GM23248 (cell line): ENCODE measurements at places on chromosomes 7 and 10. TPM values are rescaled to one million over a fixed set of nuclear protein-coding genes. Genes with fewer than 3 reads are reported as not detected.

STEAP1B gene
- total RNA-seq = 31.6 and 45.1 TPM in 2 replicates

GRCh38 chr10:131312478-131312836 is 936 bp upstream of the TCERG1L start:
- no peak for DNase-seq
- H3K4me1 ChIP-seq = no peaks in the 10 kb centered on the region
- no peak overlapping the region for H3K4me3 ChIP-seq

DNA sequence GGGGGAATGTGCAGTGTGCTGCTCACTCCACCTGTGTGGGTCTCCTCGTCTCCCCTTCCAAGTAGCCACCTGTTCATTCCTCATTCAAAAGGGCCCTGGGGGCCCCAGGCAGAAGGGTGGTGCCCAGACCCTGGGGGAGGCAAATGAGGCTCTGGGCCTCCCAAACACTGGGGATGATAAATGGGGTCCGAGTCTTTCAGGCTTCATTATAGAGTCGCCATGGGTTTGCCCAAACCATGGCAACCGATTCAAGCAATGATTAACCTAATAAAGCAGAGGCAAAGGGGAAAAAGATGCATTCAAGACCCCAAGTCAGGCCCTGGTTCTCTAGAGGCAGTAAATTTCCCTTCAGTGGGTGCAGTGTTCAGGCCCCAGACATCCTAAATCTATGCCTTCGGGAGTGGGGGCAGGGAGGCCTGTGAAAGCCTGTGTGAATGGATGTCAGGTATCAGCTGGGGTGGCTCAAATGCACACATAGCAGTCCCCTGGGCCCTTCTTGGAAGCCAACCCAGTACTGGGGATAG is 10.4 kb downstream of the NEUROG3 start:
- H3K4me1 ChIP-seq = no peaks in the 10 kb centered on the region
- H3K27me3 ChIP-seq = peaks cover 25% of the 10 kb centered on the region
- H3K27ac ChIP-seq = no peak overlapping the region
- H3K4me3 ChIP-seq = no peak overlapping the region
- no peak for DNase-seq
- no peaks in the 10 kb centered on the region for H3K36me3 ChIP-seq

ABCB1 gene
- 0.11 TPM in 1 of 2 replicates, not detected in the other for total RNA-seq

DNA sequence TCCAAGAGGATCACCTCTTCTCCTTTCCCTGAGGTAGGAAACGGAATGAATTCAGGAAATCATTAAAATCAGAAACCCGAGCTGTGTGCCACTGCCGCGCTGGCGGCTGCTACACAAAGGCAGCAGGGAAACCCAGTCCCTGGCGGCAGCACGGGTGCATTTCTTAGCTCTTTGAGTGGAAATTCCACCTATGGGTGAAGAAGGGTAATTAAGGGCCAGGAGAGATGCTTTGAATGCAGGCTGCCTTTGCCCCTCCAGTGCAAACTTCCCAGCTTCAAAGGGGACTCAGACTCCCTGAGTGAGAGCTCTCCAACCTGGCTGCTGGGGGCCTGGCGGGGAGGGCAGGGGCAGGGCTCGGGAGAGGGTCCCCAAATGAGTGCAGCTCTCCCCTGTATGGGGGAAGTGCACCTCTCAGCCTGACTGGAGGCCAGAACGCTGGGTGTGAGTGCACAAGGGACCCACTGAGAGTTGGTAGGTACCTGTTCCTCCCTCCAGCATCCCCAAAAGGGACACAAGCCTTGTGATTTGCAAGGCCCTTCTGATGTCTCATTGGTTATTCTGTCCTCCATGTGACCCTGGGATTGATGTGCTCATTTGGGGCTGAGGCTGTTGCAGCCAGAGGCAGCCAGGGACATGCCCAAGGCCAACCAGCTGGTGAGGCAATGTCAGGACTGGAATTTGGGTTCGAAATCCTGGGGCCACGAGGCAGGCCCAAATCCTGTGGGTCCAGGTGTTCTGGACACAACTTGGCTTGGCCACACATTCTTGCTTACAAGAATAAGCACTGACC is 16.3 kb upstream of the ZMIZ1 start:
- H3K36me3 ChIP-seq = no peaks in the 10 kb centered on the region
- H3K4me1 ChIP-seq = peaks cover 15% of the 10 kb centered on the region
- H3K4me3 ChIP-seq = no peak overlapping the region
- H3K27me3 ChIP-seq = no peaks in the 10 kb centered on the region

DNA sequence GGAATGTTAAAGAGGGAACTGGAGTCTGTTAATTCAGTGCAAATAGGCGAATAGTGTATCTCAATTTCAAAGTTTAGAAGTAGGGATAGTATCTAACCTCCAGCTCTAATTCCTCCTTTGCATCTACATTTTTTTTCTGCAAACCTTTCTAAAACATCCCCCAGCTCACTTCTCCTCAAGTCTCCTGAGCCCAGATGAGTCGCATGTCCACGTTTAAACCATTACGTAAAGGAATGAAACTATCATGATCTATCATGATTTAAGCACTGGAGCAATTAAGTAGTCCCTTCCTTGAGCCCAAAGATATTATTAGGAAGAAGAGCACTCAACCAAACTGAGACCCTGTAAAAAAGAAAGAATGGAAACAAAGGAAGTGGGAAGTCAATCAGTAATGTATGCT is 29.9 kb downstream of the GPR22 start:
- H3K4me3 ChIP-seq = no peak overlapping the region
- no peak overlapping the region for H3K27ac ChIP-seq
- H3K4me1 ChIP-seq = no peaks in the 10 kb centered on the region; the same call in 1 of the 2 replicates
- peaks cover under 1% of the 10 kb centered on the region; the same call in 1 of the 2 replicates for H3K36me3 ChIP-seq
- H3K27me3 ChIP-seq = no peaks in the 10 kb centered on the region

- no peak for DNase-seq
- no peaks in the 10 kb centered on the region for H3K27me3 ChIP-seq
- no peak overlapping the region for H3K27ac ChIP-seq
- H3K4me3 ChIP-seq = no peak overlapping the region
Observed at GRCh38 chr7:92914645-92915044, 78.3 kb upstream of the CDK6 start.

POLR2J3 gene
- total RNA-seq = 2.9 and 6.3 TPM in 2 replicates

SEC23IP gene
- total RNA-seq = 19.3 and 23.6 TPM in 2 replicates

DNA sequence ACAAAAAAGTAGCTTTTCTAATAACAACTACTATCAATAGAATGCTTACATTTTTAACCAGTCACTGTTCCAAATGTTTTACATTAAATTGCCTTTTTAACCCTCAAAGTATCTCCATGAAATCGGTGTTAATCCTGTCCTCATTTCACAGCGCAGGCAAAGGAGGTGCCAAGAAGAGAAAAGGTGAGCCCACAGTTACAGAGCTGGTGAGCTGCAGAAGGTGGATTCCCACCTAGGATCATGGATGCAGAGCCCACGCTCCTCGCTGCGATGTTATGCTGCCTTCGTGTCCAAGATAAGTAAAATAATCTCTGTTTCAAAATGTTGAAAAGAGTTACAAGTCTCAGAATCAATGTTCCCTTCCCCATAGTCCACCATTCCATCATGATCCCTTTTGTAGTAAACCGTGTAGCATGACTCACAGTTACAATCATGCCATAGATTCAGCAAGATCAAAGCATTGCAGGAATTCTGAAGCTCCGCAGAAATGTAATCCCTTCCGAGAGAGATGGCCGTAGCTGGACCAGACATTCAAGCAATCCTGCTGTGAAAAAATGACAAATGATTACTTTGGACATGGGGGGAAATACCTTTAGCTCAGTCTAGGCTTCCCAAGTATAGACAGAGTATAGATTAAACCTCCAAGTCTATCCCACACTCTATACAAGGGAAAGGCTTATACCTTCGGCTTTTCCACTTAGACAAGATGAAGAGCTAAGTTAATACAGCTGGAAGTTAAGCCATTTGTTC is 394.7 kb upstream of the AKR1E2 start:
- H3K36me3 ChIP-seq = no peaks in the 10 kb centered on the region
- no peak overlapping the region for H3K4me3 ChIP-seq
- H3K27ac ChIP-seq = no peak overlapping the region

PILRB gene
- total RNA-seq = 10.8 and 21.8 TPM in 2 replicates

CACNA2D1 gene
- total RNA-seq = 21.2 and 31.1 TPM in 2 replicates

- peak; percentile 23 for DNase-seq
- no peaks in the 10 kb centered on the region for H3K27me3 ChIP-seq
- no peak overlapping the region for H3K4me3 ChIP-seq
- no peak overlapping the region for H3K27ac ChIP-seq
- H3K4me1 ChIP-seq = peaks cover 16% of the 10 kb centered on the region
Observed at GRCh38 chr7:135789956-135790355, 41.3 kb upstream of the FAM180A start.

GRCh38 chr10:107011105-107011504 is 153.4 kb downstream of the SORCS1 start:
- no peak overlapping the region for H3K4me3 ChIP-seq
- no peak for DNase-seq
- no peaks in the 10 kb centered on the region for H3K4me1 ChIP-seq
- H3K36me3 ChIP-seq = no peaks in the 10 kb centered on the region

LGI1 gene
- not detected in 2 replicates for total RNA-seq

- no peak overlapping the region for H3K27ac ChIP-seq
- H3K27me3 ChIP-seq = no peaks in the 10 kb centered on the region
- DNase-seq = no peak
Observed at GRCh38 chr10:409408-410040, 274.3 kb downstream of the ZMYND11 start.

NEURL1 gene
- 0.63 and 1.1 TPM in 2 replicates for total RNA-seq

DNA sequence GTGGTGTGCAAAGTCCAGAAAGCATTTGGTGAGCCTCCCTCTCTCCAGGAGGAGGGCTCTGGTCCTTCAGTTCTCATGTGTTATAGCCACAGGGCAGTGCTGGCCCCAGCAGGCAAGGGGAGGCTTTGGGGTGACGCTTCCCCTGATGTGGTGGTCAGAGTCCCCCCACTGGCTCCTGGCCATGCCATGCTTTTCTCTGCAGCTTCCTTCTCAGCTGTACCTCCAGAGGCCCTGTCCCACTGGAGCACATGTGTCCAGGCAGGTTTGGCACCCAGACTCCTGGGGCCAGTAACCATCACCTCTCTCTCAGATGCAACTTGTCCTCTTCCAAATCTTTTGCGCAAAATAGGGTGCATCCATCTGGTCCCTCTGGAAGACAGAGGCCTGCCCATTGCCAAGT is 233.0 kb upstream of the ZNF32 start:
- no peaks in the 10 kb centered on the region for H3K36me3 ChIP-seq
- peaks cover 34% of the 10 kb centered on the region for H3K4me1 ChIP-seq
- H3K4me3 ChIP-seq = no peak overlapping the region
- H3K27ac ChIP-seq = no peak overlapping the region

- no peaks in the 10 kb centered on the region for H3K27me3 ChIP-seq
- DNase-seq = no peak
- no peaks in the 10 kb centered on the region for H3K36me3 ChIP-seq
Observed at GRCh38 chr10:123327450-123327849, 173.2 kb downstream of the BUB3 start.

GRCh38 chr10:65892284-65892683 is 1033.6 kb upstream of the LRRTM3 start:
- no peaks in the 10 kb centered on the region for H3K4me1 ChIP-seq
- H3K27ac ChIP-seq = no peak overlapping the region
- no peak overlapping the region for H3K4me3 ChIP-seq
- H3K36me3 ChIP-seq = no peaks in the 10 kb centered on the region
- DNase-seq = no peak

DNA sequence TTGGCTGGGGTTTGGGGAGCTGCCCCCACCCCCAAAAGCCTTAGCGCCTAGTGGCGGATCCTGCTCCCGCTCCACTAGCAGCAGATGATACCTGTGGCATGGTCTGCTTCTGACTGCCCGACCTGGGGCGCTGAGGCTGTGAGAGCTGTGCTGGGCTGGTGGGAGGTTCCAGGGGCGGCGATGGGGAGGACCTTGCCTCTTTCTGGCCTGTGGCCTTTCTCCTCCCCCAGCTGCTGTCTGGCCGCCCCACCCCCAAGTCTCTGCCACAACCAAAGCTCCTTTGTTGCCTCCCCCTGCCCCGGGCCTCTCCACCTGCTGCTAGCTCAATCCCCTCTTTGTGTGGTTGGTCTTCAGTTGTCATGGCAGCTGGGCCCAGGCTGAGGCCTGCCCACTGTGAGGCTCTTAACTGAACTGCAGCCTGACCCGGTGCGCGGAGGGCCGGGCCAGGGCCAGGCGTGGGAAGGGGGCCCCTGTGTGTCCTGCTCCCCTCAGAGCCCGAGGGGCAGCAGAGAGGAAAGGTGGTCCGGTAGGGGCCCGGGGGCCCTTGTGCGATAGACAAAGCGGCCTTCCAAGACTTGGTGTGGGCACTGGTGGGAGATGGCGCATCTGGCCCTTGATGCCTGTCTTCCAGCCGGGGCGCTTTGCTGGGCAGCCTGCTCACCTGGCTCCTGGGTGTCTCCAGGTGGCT is 4.7 kb downstream of the ZNF775 start:
- H3K27me3 ChIP-seq = no peaks in the 10 kb centered on the region
- H3K27ac ChIP-seq = no peak overlapping the region
- no peaks in the 10 kb centered on the region for H3K36me3 ChIP-seq
- H3K4me3 ChIP-seq = no peak overlapping the region
- no peaks in the 10 kb centered on the region for H3K4me1 ChIP-seq
